Adrenal gland (tissue), 19 donors: ENCODE measurements at places on chromosomes 5 and 9.

DNA sequence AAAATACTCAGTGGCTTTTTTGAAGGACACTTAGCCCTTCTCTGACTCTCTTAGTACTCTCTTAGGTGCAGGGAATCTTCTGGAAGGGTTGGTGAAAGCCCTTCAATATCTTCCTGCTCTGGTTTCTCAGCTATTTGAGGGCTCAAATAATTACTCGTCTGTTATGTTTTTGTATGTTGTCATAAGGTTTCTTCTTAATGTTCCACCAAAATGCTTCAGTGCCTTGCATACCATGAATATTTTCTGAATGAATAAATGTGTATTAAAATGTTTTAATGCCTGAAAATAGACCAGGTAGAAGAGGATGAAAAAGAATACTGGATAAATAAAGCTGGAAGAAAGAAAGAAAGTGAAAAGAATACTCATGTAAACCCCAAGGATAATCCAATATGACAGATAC, 124.3 kb downstream of the STK32A start:
- no peak overlapping the region for H3K4me3 ChIP-seq
- no peaks in the 10 kb centered on the region for H3K4me1 ChIP-seq
- no peaks in the 10 kb centered on the region for H3K36me3 ChIP-seq
- DNase-seq, result no peak
- no peaks in the 10 kb centered on the region for H3K27me3 ChIP-seq
- no peak overlapping the region for H3K27ac ChIP-seq

DNA sequence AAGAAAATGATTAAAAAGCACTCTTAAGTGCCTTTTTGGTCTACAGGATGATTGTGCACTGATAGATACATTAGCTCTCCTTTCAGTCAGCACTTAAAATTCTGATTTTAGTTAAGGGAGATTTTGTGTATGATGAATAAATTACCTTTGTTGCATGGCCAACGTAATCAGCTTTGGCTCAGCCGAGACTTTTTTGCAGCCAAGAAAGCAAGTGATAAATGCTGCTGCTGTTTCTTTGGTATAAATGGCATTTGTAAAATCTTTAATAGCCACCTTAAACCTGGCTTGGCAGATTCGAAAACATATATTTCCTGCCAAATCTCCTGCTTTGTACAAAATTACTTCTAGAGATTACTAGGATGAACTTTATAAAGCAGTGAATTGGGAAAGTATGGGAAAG, 147.7 kb downstream of the DCP2 start:
- no peak overlapping the region for H3K27ac ChIP-seq
- no peak overlapping the region for H3K4me3 ChIP-seq
- no peak for DNase-seq
- no peaks in the 10 kb centered on the region for H3K27me3 ChIP-seq
- no peaks in the 10 kb centered on the region for H3K36me3 ChIP-seq
- peaks cover 6% of the 10 kb centered on the region for H3K4me1 ChIP-seq

DNA sequence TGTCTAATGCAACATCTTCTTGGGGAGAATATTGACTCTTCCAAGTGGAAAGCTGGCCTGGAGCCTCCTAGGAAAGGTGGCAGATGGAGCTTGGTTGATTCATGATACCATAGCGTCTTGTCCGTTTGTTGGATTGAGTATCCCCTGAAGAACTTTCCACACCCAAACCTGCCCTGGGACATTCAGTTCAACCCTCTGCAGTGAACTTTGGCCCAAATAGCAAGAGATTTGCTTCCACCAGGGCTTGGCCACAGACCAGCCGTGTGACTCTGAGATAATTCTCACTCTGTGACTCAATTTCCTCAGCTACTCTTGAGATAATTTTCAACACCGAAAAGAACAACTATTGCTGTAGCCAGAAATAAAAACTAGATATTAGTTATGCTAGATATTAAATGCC, 108.0 kb upstream of the RAD23B start:
- H3K36me3 ChIP-seq, result no peaks in the 10 kb centered on the region
- no peak overlapping the region for H3K4me3 ChIP-seq
- no peaks in the 10 kb centered on the region for H3K4me1 ChIP-seq
- H3K27me3 ChIP-seq, result no peaks in the 10 kb centered on the region
- DNase-seq, result no peak

DNA sequence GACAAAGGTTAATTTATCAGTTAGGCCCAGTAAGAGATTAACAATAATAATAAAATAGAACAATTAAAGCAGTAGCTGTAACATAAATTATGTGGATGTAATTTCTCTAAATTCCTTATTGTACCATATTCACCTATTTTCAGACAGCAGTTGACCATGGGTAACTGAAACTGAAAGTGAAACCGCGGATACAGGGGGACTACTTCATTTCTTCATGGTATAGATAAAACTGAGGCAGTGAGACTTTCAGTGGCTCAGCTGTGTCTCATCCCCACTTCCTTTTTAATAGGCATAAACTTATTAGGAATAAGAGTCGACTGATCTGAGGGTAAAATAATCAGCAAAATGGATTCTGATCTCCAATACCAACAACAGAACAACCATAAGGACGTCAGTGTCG, 174.0 kb upstream of the WWC1 start:
- no peak for DNase-seq
- no peak overlapping the region for H3K4me3 ChIP-seq
- H3K36me3 ChIP-seq, result no peaks in the 10 kb centered on the region
- no peak overlapping the region for H3K27ac ChIP-seq

- no peaks in the 10 kb centered on the region for H3K36me3 ChIP-seq
- no peak overlapping the region for H3K27ac ChIP-seq
- no peaks in the 10 kb centered on the region for H3K4me1 ChIP-seq
These were observed 26.6 kb downstream of the FST start for GRCh38 chr5:53507013-53507412.

GRCh38 chr9:69472101-69472620, 147.1 kb downstream of the ENTREP1 start:
- H3K36me3 ChIP-seq, result no peaks in the 10 kb centered on the region
- no peak for DNase-seq
- no peaks in the 10 kb centered on the region for H3K4me1 ChIP-seq
- H3K27me3 ChIP-seq, result no peaks in the 10 kb centered on the region
- no peak overlapping the region for H3K4me3 ChIP-seq

GRCh38 chr5:106964132-106964531, 706.6 kb downstream of the EFNA5 start:
- H3K36me3 ChIP-seq, result no peaks in the 10 kb centered on the region
- no peaks in the 10 kb centered on the region for H3K27me3 ChIP-seq
- no peak for DNase-seq
- H3K4me3 ChIP-seq, result no peak overlapping the region
- no peaks in the 10 kb centered on the region for H3K4me1 ChIP-seq

- peaks cover 19% of the 10 kb centered on the region for H3K4me1 ChIP-seq
- peak; percentile 85 for DNase-seq
- no peaks in the 10 kb centered on the region for H3K27me3 ChIP-seq
- H3K27ac ChIP-seq, result peak within 1 kb of the TSS; percentile 95
- H3K36me3 ChIP-seq, result no peaks in the 10 kb centered on the region
These were observed at the start of gene PTGR1 for GRCh38 chr9:111599092-111599954. PTGR1 (minus strand) TSS chr9:111599647; CDS start chr9:111597422, 2,225 bp downstream.

DNA sequence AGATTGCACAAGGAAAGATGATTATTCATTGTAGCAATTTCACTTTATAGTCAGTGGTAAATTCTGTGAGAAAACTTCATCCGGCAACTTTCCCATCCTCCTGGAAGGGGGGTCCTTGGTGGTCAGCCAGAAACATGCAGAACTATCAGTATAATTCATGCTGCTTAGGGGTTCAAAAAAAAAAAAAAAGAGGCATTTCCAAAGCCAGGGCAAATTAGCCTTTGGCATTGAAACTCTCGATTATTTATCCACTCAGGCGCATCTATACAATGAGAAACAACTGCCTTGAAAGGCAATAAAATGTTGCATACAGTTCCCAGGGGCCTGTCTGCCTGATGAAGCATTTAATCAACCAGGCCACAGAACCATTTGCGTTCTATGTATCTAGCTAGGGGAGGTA, 263.3 kb downstream of the TMEM167A start:
- DNase-seq, result no peak
- H3K4me3 ChIP-seq, result no peak overlapping the region

- no peaks in the 10 kb centered on the region for H3K27me3 ChIP-seq
- H3K4me1 ChIP-seq, result peaks cover 19% of the 10 kb centered on the region
- H3K27ac ChIP-seq, result no peak overlapping the region
- no peak for DNase-seq
- H3K36me3 ChIP-seq, result no peaks in the 10 kb centered on the region
These were observed 14.3 kb downstream of the LCP2 start for GRCh38 chr5:170283296-170283695.

DNA sequence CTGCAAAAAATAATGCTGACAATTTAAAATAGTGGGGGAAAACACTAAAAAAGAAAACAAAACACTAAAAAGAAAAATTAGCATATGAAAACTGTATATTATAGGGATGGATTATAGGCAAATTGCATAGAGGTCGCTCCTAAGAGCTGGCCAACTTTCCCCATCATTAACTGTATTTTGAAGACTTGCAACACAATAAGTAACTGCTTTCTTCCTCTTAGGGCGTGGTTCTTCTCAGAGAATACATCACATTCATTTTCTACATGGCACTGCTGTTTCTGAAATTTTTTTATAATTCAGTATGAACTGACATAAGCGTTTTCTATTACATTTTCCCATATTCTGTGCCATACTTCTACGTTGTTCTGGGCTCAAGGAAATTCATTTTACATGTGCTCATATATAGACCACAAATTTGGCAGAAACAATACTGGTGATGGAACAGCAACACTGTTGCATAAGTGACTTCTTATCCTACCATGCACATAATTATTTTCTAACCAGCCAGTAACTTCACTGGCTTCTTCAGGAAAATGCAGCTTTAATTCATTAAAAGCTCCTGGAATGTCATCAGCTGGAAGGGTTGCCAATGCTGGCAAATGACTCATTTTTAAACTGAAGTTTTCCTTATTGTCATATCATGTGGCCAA, 171.2 kb upstream of the DMAC1 start:
- no peaks in the 10 kb centered on the region for H3K27me3 ChIP-seq
- no peak overlapping the region for H3K4me3 ChIP-seq
- DNase-seq, result no peak
- no peaks in the 10 kb centered on the region for H3K4me1 ChIP-seq

GRCh38 chr5:111927191-111927590, 170.2 kb upstream of the NREP start:
- H3K4me3 ChIP-seq, result no peak overlapping the region
- H3K36me3 ChIP-seq, result no peaks in the 10 kb centered on the region
- no peak overlapping the region for H3K27ac ChIP-seq
- no peaks in the 10 kb centered on the region for H3K27me3 ChIP-seq
- no peak for DNase-seq

GRCh38 chr5:68555907-68556681, 340.5 kb downstream of the PIK3R1 start:
- H3K4me3 ChIP-seq, result no peak overlapping the region
- peaks cover 10% of the 10 kb centered on the region for H3K4me1 ChIP-seq
- H3K27me3 ChIP-seq, result no peaks in the 10 kb centered on the region
- H3K36me3 ChIP-seq, result no peaks in the 10 kb centered on the region

GRCh38 chr5:7794823-7795222, 56.1 kb downstream of the CFAP90 start:
- H3K36me3 ChIP-seq, result no peaks in the 10 kb centered on the region
- no peaks in the 10 kb centered on the region for H3K27me3 ChIP-seq
- no peak for DNase-seq
- H3K4me3 ChIP-seq, result no peak overlapping the region
- no peak overlapping the region for H3K27ac ChIP-seq
- H3K4me1 ChIP-seq, result no peaks in the 10 kb centered on the region

GRCh38 chr5:147586832-147587231, 77.0 kb upstream of the DPYSL3 start:
- no peak overlapping the region for H3K4me3 ChIP-seq
- no peaks in the 10 kb centered on the region for H3K27me3 ChIP-seq
- H3K4me1 ChIP-seq, result no peaks in the 10 kb centered on the region
